ENCODE measurements at places on chromosomes 5 and 9.

DNA sequence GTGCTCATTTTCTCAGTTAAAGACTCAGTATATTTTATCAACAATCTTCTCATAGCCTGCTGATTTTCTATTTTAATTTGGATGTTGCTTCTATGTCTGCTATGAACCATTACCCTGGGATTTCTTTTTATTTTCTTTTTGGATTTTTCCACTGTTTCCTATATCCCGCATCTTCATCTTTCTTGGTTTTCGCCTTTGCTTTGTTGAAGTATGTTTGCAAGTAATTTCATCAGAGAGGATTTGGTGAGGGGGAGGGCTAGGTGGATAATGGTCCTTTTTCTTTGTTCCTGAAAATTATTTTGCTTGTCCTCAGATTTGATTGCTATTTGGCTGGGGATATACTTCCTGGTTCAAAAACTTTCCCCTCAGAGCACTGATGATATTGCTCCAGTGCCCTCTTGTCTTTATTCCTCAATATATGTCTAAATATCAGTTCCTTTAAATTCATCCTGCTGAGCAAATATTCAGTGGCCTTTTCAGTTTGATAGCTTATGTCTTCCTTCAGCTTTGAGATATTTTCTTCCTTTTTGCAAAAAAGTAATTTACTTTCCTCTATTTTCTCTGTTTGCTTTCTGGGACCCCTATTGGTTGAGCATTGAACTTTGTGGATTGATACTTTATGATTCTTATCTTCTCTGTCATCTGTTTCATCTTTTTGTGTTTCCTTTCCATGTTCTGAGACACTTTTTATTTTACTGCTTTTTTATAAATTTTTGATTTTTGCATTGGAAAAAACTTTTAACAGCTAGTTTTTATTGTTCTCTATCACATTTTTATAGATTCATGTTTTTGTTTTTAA is 227.6 kb upstream of the ELL2 start:
- DNase-seq = no peak

DNA sequence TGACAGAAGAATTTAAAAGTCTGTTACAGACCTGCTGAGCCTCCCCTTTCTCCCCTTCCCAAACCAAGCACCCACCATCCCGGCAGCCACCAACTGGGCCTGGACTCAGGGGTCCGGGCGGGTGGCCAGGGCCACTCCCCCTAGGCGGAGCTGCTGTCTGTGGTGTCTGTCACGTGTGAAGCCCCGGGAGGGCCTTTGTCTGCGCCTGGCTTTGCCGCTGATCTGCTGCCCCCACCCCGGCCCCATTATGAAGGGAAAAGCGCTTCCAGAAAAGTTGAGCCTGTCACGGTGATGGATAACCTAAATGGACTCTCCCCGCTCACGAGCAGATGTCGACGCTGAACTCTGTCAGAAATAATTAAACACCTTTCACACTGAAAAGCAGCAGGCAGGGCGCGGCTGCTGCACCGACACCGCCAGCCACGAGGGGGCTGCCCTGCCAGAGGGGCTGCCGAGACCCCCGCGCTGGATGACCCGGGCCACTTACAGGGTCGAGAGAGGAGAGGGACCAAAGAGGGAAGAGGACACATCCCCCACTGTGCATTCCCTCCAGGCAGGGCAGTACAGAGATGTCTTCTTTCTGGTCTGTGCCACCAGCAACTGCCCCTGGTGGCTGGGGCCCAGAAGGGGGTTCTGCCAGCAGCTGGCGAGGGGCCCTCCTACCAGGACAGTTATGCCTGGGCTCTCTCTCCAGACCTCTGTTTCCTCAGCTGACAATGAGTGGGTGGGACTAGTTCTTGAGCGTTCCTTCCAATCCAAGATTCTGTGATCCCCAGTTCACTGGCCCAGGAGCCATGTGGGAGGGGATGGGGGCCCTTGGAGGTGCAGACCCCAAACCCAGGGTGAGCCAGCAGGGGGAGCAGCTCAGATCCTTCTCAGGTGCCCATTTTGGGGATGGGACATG is 36.0 kb upstream of the BARHL1 start:
- DNase-seq = no peak

DNA sequence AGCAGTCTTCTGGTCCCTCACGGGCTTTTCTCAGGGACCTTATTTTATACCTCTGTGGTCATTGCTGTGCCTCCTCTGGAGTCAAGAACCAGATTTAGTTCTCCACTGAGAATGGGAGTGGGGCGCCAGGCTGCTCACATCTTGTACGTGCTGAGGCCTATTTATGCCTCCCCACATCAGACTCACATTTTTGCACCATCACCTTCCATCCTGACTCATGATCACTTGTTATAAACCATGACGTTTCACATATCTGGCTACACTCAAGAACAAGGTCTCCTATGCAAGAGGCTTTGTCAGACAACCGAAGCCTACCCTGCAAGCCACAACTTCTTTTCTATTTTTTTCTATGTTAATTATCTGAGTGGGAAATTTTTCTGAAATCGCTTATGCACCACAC is 10.7 kb downstream of the PRUNE2 start:
- no peak for DNase-seq

GRCh38 chr5:172049226-172049796 is 42.9 kb upstream of the FBXW11 start:
- DNase-seq = no peak

DNA sequence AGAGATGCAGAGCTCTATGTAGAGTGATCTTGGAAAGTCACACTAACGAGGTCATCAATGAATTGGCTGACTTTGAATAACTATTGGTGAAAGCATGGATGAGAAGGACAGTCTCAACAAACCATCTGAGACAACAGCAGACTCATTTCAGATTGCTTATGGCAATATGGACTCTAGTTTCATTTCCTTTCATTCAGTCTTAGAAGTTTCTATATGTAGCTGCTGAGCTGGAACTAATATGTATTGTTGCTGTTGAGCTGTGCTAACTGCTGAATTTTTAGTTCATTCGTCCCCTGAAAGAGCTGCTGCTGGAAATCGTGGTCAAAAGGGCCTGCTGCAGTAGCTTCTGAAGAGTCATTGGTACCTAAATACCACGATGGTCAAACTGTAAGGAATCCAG is 31.3 kb downstream of the TNFSF15 start:
- DNase-seq = no peak

DNA sequence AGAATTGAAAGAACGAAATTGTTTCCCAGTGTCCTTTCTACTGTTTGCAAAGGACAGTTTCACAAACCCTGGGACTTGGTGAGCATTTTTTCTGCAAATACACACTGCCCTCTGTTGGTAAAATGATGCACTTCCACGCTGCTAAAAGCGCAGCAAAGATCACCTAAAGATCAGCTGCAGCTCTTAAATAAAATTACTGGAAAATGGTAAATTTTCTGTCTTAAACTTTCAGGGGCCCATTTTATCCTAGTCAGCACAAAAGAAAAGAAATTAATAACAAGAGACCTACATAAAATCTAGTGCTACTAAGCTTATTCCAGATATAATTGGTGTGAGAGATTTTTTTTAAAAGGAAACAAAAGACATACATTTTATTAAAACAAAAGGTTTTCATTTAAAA is 566.0 kb downstream of the CAAP1 start:
- DNase-seq = no peak

GRCh38 chr9:112361601-112362000 is 18.3 kb upstream of the HSDL2 start:
- no peak for DNase-seq

DNA sequence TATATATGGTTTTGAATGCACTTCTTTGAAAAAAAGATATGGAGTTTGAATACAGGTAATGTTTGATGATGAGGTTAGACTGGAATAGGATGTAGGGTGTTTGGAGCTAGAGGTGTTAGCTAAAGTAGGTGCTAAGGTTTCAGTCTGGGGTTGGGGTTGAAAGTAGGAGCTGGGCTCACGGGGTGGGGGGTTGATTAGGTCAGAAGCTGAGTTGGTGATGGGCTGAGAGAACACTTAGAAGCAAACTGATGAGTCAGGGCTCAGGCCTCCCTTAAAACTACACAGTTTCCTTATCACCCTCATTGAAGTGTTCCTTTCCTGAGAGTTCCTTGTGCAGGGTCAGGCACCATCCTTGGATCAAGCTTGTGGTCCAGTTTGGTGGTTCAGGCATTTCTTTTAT is 308.8 kb upstream of the ADAMTS16 start:
- no peak for DNase-seq

GRCh38 chr9:125652759-125653158 is 54.2 kb downstream of the MAPKAP1 start:
- no peak for DNase-seq

DNA sequence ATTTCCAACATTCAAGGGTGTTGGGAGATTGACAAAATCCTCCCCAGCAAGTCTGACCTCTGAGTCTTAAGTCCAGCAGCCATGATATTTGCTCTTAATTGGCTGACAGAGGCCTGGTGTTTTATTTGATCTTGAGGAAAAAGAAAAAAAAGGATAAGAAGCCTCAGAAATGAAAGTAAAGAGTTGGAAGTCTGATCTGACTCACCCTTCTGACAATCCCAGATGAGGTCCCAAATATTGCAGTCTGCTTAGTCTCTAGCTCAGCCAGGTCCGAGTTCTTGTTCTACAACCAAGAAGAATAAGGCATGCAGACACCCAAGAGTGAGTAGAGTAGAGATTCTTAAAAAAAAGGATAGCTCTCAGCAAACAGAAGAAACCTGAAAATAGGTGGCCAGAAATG is 632.5 kb upstream of the ST8SIA4 start:
- no peak for DNase-seq

GRCh38 chr9:115746496-115746895 is 407.1 kb upstream of the PAPPA start:
- no peak for DNase-seq

- no peak for DNase-seq
Measured at GRCh38 chr9:107932046-107932445, 442.5 kb upstream of the KLF4 start.

DNA sequence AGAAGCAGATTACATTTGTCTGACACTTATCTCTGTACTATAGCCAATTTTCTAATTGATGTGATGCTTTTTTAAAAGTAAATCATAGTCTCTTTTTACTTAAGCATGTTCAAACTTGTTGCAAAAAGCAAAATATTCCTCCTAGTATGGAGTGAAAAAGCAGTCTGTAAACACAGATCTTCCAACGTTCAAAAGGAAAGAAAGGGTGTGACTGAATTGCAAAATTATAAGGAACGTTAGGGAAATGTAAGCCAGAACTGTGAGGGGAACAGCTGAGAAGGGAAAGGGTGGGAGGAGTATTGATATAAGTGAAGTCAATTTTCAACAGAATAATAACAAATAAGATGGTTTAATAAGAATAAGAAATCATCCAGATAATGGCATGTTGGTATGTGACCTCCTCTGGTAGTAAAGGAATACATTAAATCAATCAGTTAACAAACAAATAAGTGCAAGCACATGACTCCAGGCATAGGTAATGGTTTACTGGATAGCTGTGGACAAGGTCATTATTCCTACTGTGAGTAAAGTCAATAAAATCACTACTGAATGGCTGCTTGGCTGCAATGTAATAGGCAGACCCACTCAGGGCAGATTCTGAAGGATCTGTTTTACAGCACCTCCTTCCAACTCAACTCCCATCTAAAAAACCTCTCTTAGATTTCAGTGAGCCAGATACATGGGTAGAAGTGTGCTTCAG is 239.1 kb upstream of the NMUR2 start:
- DNase-seq = no peak

GRCh38 chr9:121768416-121769015 is 117.1 kb downstream of the DAB2IP start:
- DNase-seq = no peak

GRCh38 chr5:138649316-138649720 is 74.1 kb upstream of the HSPA9 start:
- DNase-seq = no peak

Data from CD4-positive, alpha-beta T cell treated with Interferon alpha-2 for 1 hour (primary cell).